Liver (tissue), 10 donors: ENCODE measurements at places on chromosomes 2 and 18. TPM values are rescaled to one million over a fixed set of nuclear protein-coding genes. Genes with fewer than 3 reads are reported as not detected.

Gene ARHGEF4
- polyA plus RNA-seq = not detected

Gene TBR1
- polyA plus RNA-seq = not detected

Gene CTIF
- 13.3 TPM for polyA plus RNA-seq

Gene HAAO
- 140 TPM for polyA plus RNA-seq

Gene BCL2
- polyA plus RNA-seq = 0.69 TPM

Gene AGXT
- polyA plus RNA-seq = 1,572 TPM

Gene MYO5B
- 12.4 TPM for polyA plus RNA-seq

Gene TMEFF2
- not detected for polyA plus RNA-seq

GRCh38 chr18:74532511-74533025, 1.7 kb upstream of the CNDP1 start:
- no peaks in the 10 kb centered on the region for H3K36me3 ChIP-seq
- no peaks in the 10 kb centered on the region for H3K4me1 ChIP-seq
- H3K4me3 ChIP-seq = no peak overlapping the region
- H3K27me3 ChIP-seq = no peaks in the 10 kb centered on the region
- no peak overlapping the region for H3K27ac ChIP-seq
- DNase-seq = no peak

- H3K36me3 ChIP-seq = no peaks in the 10 kb centered on the region
- no peak for DNase-seq
- H3K27me3 ChIP-seq = no peaks in the 10 kb centered on the region
- H3K4me1 ChIP-seq = peaks cover 4% of the 10 kb centered on the region
- no peak overlapping the region for H3K4me3 ChIP-seq
Measured at GRCh38 chr2:109175350-109175678, 46.3 kb downstream of the SH3RF3 start.

- no peak overlapping the region for H3K27ac ChIP-seq
- no peaks in the 10 kb centered on the region for H3K4me1 ChIP-seq
- no peaks in the 10 kb centered on the region for H3K36me3 ChIP-seq
- no peaks in the 10 kb centered on the region for H3K27me3 ChIP-seq
- no peak for DNase-seq
- no peak overlapping the region for H3K4me3 ChIP-seq
Measured at GRCh38 chr18:24613896-24614640, 153.6 kb downstream of the HRH4 start.

DNA sequence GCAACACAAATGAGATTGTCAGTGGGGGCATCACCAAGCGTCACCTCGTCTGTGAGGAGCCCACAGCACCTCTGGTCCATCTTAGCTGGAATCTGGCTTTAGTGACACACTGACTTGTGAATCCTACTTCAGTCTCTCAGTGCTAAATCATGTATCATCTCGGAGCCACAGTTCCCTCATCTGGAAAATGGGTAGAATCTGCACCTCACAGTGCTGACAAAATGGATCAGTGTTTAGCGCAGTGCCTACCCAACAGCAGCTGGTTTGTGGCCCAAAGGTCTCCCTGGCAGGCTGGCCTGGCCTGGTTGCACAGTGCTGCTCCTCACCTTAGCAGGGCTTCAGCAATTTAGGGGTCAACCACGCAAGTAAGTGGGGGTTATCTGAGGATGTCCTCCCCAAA, 10.0 kb downstream of the DBI start:
- H3K4me3 ChIP-seq = no peak overlapping the region
- H3K4me1 ChIP-seq = no peaks in the 10 kb centered on the region
- H3K36me3 ChIP-seq = peaks cover 18% of the 10 kb centered on the region
- H3K27ac ChIP-seq = no peak overlapping the region
- no peak for DNase-seq

- H3K4me1 ChIP-seq = no peaks in the 10 kb centered on the region
- no peak overlapping the region for H3K4me3 ChIP-seq
- no peaks in the 10 kb centered on the region for H3K36me3 ChIP-seq
- no peak for DNase-seq
Measured at GRCh38 chr18:8081872-8082553, 514.9 kb downstream of the PTPRM start.

DNA sequence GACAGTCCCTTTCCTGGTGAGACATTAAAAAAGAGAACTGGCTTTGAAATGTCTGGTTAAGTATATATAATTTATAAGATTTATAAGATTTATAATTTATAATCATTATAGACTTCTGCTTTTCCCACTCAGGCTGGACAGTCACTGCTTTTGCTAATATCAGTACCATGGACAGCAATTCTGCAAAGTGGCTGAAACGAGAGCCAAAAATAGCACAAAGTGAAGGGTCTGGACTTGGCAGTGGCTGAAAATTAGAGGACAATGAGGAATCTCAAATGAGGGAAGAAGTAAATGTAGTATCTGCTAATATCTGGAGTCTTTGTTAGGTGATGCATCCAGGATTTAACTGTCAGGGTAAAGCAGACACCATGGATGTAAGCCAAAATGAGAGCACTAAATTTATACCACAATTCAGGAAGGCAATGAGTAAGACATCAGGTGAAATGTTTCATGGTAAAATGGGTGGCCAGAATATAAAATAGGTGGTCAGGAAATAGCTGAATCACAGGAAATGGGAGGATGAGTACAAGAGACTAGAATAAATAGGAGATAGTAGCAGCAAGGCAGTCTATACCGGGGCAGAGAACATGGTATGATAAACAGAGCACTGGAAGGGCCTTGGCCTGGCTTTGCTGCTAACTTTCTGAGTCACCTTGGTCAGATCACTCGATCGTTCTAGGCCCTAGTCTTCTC, 39.6 kb upstream of the BOD1L2 start:
- no peak overlapping the region for H3K4me3 ChIP-seq
- no peak for DNase-seq
- no peak overlapping the region for H3K27ac ChIP-seq
- no peaks in the 10 kb centered on the region for H3K27me3 ChIP-seq

GRCh38 chr2:59567151-59567550, 986.3 kb downstream of the BCL11A start:
- H3K36me3 ChIP-seq = no peaks in the 10 kb centered on the region
- no peak overlapping the region for H3K4me3 ChIP-seq
- H3K27ac ChIP-seq = no peak overlapping the region
- H3K27me3 ChIP-seq = no peaks in the 10 kb centered on the region
- no peaks in the 10 kb centered on the region for H3K4me1 ChIP-seq

GRCh38 chr2:88597168-88597567, 30.1 kb downstream of the EIF2AK3 start:
- H3K27ac ChIP-seq = no peak overlapping the region
- H3K36me3 ChIP-seq = peaks cover 9% of the 10 kb centered on the region
- H3K4me1 ChIP-seq = peaks cover 3% of the 10 kb centered on the region
- no peaks in the 10 kb centered on the region for H3K27me3 ChIP-seq
- DNase-seq = no peak

DNA sequence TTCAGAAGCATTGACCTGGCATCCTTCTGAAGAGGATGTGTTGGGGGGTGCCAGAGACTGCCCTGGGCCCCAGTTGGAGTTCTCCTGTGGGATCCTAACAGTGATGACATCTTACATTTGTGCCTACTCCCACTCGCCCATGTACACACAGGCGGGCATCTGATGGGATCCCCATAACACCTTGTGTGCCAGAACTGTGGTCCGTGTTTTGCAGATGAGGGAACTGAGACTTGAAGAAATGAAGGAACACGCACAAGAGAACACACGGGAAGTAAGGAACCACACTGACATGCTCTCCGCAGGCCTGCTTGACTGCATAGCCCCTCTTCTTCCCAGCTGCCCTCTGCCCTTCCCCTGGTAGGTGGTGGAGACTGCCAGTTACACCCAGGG, 255.3 kb downstream of the MYCN start:
- no peak for DNase-seq
- H3K27me3 ChIP-seq = no peaks in the 10 kb centered on the region
- H3K36me3 ChIP-seq = no peaks in the 10 kb centered on the region
- no peak overlapping the region for H3K27ac ChIP-seq
- no peaks in the 10 kb centered on the region for H3K4me1 ChIP-seq

GRCh38 chr2:59866436-59866835, 687.0 kb downstream of the BCL11A start:
- H3K36me3 ChIP-seq = no peaks in the 10 kb centered on the region
- no peak for DNase-seq
- no peaks in the 10 kb centered on the region for H3K4me1 ChIP-seq

GRCh38 chr2:68931799-68932198, 20.9 kb downstream of the GKN2 start:
- no peaks in the 10 kb centered on the region for H3K4me1 ChIP-seq
- no peak overlapping the region for H3K27ac ChIP-seq
- H3K27me3 ChIP-seq = no peaks in the 10 kb centered on the region
- DNase-seq = no peak

DNA sequence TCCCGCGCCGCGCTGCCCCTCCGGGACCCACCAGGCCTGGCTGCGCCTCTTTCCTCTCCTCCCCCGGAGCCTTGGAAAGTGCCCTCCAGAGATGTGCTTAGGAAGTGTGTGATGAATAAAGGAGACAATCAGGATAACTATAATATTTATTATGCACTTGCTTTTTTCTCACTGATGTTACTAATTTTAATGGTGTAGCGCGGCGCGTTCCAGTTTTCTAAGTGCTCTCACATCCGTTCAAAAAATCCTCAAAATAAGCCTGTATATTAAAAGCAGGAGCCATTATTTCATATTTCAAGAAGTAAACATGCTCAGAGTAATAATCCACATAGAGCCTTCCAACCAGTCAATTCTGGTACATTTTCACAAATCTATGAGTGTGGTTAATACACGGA, 941 bp upstream of the MPPE1 start:
- H3K4me3 ChIP-seq = peak overlapping the region; percentile 80
- peak overlapping the region; percentile 99 for H3K27ac ChIP-seq
- H3K36me3 ChIP-seq = no peaks in the 10 kb centered on the region
- no peaks in the 10 kb centered on the region for H3K27me3 ChIP-seq
